HFFc6 (cell line): ENCODE measurements at places on chromosomes 1 and 21. TPM values are rescaled to one million over a fixed set of nuclear protein-coding genes. Genes with fewer than 3 reads are reported as not detected.
A peak's percentile ranks its signal among the peaks of the same experiment; 100 is the strongest.

The INPP5B gene
- 9.4 to 12.5 TPM (median 10.0 TPM) in 3 replicates for total RNA-seq

DNA sequence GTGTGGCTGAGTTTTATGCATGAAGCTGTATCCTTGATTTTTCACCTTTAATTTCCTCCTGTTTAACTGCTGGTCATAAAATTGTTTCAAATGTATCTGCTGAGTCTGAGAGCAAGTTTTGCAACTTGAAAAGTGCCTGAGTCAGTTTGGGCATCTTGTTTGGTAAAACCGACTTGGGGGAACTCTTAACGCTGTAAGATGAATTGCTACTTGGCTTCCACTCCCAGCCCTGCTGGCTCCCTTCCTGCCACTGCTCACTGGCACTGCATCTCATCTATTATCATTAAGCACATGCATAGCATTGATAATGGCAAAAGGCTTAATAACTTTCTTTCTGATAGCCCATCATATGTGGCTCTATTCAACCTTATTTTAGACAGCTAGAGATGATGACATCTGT is 35.7 kb upstream of the FAM78B start:
- DNase-seq = no peak

The GJA9 gene
- not detected in 2 replicates for total RNA-seq

DNA sequence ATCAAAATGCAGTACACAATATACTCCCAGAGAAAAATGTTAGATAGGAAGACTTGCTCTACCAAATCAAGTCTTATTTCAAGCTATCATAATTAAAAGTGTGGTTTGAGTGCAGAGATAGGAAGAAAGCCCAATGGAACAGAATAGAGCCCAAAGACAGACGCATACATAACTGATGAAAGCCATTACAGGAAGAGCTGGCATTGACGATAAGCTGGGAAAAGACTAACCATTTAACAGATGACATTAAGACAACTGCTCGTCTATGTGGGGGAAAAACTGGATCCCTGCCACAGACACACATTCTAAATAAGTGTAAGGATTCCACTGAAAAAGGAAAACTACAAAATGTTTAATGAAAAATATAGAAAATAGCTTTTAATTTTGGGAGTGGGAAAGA is 85.5 kb downstream of the NGF start:
- no peak for DNase-seq

DNA sequence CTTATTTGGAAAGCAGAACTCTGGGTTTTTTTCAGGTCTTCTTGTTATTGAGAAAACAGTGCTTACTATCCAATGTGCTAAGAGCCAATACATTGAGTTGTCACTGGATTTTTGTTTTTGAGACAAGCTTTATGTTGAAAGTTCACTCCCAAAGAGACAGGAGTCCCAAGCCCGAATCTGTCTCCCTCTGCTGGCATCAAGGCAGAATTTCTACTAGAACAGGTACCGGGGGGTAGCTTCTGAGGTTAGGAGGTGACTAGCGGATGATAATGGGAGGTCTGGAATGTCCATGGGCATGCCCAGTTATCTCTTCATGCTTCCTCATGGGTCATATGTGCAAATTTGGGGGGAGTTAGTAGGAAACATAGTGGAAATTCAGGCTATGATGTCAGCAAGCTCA is 25.1 kb downstream of the ZNF124 start:
- no peak for DNase-seq

- DNase-seq = peak; percentile 26
Measured at GRCh38 chr1:226063224-226063976, 884 bp downstream of the H3-3A start.
